ENCODE measurements at places on chromosomes 6 and 20.
A peak's percentile ranks its signal among the peaks of the same experiment; 100 is the strongest.

- peak; percentile 6 for DNase-seq
Observed at GRCh38 chr6:118502169-118502568, 45.9 kb upstream of the PLN start.

DNA sequence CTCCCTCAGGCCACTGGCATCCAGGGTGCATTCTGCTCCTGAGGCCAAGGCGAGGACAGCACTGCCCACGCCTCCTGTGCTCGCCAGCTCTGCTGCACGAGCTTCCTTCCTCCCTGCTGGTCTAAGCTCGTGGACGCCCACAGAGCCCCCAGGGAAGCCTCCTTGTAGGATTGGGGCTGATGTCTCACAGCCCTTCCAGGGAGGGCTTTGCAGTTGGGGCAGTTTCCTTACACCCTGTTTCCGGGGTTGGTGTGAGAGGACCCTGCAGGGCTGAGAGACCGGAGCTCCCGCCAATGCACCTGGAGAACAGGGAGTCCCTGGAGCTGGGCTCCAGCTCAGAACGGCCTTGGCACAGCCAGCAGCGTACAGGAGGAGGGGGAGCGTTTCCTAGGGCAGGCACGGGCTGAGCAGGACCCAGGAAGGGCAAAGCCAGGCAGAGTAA, 172.4 kb upstream of the PDE10A start:
- DNase-seq, result no peak

- peak; percentile 71 for DNase-seq
Observed at GRCh38 chr20:54199721-54200176, 8.1 kb upstream of the PFDN4 start.

GRCh38 chr20:61757-62156, 25.7 kb upstream of the DEFB125 start:
- no peak for DNase-seq

DNA sequence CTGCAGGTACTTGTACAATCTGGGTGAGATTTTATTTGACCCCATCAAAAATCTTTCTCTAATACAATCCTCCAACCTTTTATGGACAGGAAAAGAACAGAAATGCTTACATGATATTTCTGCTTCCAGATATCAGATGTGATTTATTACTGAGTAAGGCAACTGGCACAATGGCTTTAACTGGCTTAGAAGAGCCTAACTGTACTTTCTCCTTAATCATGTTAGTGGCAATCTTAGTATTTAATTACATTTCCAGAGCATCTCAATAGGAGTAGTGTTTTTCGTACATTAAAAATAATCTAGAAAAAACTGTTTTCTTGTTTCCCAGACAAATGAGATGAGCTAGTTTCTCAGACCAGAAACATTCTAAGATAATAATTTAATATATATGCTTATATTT, 251.6 kb downstream of the KCNQ5 start:
- no peak for DNase-seq

DNA sequence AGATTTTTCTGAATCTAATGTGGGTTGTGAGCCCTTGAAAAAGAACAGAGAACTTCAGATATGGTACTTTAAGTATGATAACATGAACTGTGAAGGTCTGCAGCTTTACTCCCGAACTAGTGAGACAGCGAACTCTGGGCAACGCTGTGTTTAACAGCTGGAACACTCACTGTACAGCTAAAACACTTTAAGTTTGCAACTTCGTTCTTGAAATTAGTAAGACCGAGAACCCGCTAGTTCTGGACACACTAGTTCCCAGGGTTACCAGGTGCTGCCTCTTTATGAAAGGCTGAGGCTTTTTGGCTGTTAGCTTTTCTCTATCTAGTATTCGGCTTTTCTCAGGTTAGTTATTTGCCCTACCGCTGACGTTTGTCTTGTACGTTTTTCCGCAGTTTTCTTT, 52.9 kb downstream of the RIOK1 start:
- no peak for DNase-seq

DNA sequence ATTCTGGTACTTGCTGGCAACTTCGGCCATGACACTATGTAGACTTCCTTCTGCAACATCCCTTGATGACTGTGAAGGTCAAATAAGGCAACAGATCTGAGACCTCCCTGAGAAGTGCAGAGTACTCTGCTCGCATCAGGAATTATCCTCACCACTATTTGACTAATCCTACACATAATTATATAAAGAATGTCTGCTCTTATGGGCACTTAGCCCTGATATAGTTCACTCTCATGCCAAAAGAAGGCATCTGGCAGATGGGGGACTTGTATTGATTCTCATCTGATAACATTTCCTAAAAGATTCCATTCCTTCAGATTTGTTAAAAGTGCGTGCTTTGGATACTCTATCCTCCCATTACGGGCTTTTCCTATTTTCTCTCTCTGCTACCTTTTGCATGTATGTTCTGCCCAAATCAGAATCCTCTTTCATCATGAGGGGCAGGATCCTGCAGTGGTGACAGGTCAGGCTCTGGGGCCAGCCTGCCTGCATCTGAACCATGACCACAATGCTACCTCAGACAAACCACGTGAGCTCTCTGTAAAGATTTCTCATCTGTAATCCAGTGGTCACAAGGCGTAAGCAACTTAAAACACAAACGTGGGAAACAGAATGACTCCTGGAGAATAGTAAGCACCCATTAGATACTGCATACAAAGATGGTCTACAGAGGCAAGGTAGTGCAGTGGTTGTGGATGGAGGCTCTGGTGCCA, 134.0 kb downstream of the GJA10 start:
- DNase-seq, result no peak

DNA sequence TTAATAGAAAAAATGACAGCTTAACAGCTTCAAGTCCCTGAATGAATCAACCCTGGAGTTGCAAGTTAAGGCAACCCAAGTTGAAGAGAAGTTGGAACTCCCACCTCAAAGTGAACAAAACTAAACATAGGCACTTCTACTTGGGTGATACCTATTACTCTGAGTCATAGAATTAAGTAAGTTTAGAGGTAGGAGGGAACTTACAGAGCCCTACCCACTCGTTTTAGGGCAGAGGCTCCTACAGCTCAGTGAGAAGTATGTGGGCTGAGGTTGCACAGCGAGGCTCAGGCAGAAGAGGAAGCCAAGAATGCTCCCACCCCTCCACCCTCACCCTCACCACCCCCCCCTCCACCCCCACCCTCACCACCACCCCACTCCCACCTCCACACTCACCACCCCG, 42.2 kb downstream of the NFATC2 start:
- no peak for DNase-seq

DNA sequence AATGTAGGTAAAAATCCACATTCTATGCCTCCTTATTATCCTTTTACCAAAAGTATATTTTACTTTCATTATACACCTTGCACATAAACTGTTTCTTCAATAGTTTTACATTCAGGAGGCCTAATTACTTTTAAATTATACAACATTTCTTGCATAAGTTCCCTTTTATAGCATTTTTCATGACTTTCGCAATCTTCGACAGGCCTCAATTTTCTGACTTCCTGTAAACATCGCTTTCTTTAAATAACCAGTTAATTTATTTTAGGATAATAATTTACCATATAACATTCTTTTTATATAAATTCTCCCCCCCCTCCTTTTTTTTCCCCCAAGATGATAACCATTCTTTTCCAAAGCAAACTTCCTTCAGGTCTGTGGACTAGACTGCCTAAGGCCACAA, 9.2 kb downstream of the SLC35A1 start:
- DNase-seq, result no peak

DNA sequence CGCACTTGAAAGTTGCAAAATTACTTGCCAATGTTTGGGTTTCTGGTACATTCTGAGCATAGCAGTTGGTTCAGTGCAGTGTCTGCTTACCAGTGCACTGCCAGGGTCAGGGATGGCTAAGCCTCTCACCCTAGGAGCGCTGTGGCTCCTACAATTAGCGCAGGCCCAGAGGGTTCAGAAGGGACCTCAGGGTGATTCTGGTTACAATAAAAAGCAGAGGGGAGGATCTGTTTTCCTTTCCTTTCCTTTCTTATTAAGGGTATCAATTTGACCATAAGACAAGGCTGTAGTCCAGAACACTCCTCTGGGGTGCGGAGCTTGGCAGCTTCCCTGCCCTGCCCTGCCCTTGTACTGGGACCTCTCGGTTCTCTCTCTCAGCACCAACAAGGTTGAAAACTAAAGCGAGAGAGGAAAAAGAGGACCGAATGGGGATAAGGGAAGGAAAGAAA, 2.6 kb downstream of the MAFB start:
- no peak for DNase-seq

DNA sequence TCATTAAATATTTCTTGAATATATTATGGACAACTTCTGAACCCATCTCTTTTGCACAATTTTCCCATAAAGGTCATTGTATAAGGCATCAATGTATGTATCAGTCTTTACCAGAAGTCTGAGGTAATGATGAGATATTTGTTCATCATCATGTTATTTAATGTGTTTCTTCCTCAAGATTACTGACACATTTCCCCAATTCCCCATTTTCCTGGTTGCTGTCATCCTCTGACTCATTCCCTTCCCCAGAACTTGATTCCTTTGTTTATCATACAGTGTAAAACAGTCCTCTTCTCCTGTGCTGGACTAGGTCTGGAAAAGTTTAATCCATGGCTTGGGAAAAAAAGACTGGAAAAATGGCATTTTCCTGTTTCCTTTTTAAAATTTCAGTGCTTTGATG, 107.9 kb upstream of the FLRT3 start:
- DNase-seq, result no peak

GRCh38 chr6:52564856-52565255, 12.0 kb downstream of the TRAM2 start:
- no peak for DNase-seq

- no peak for DNase-seq
Observed at GRCh38 chr20:15847196-15847784, 726.0 kb downstream of the KIF16B start.

- no peak for DNase-seq
Observed at GRCh38 chr6:158174514-158174913, 6.4 kb downstream of the GTF2H5 start.

- no peak for DNase-seq
Observed at GRCh38 chr6:131015630-131016263, 47.3 kb downstream of the EPB41L2 start.

DNA sequence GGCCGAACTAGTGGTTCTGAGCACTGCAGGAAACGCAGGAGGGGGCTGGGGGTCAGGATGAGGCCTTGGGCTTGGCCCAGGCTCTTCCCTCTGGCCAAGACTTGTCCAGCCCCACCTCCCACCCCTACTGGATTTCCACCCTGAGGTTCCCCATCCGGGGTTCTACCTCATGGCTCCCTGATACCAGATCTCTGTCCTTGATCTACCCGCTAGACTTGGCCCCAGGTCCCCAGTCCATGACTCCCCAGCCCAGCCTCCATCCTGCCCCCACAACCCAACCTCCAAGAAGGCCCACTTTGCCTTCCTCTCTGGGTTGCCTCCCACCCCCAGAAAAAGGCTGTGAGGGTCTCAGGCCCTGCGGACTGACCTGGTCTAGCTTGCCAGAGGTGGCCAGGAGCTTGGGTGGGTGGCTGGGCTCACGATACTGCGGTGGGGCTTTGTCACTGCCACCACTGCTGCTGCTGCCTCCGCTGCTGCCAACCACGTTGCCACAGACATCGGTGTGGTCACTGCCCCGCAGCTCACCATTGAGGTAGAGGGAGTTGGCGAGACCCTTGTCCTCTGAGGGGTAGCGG, 6.8 kb upstream of the FASTKD5 start:
- DNase-seq, result no peak

DNA sequence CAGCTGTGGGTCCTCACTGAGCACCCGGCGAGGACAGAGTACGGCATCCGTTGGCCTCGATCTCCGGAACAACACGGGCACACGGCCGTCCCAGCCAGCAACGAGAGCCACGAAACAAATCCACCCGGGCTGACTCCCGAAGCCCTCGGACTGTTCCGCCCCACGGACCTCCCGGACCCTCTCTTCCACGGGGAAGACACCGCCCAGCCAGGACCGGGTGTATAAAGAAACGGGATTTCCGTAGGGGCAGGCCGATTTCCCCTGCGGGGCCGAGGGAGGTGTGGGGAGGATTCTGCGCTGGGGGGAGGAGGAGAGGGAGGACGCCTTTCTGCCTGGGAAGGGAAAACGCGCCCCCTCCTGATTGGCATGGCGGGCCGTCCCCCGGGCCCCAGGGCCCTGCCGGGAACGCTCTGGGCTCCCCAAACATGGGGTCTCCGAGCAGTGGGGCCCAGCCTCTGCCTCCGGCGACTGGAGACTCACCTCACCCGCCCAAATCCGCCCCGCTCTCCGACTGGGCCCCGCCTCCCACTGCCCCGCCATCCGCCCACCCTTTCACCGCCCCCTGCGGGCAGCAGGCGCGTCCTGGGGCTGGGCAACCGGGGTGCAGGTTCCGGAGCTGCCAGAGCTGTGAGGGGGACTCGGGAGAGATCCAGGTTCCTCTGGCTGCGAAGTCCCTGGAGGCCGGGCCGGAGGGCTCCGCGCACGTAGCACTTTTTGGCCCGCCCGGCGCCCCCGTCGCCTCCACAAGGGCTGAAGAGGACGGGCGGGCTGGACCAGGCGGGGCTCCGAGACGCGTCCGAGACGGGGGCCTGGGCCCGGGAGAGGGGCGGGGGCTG, 679 bp upstream of the PPDPF start:
- no peak for DNase-seq

DNA sequence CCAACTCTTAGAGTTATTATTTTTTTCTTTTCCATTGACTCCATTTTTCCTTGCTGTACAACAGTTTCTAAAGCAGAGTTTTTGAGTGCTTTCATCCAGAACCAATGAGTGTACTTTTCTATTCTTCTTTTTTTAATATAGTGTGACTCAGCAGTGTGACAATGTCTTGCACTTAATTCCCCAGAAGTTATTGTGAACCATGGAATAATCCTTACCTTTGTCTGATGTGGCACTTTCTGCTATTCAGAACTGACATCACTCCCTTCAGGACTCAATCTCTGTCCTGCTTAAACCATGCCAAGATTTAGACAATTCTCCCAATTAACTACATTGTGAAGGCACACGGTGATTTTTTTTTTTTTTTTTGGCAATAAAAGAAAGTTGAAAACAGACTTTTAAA, 41.5 kb downstream of the GRIK2 start:
- no peak for DNase-seq

DNA sequence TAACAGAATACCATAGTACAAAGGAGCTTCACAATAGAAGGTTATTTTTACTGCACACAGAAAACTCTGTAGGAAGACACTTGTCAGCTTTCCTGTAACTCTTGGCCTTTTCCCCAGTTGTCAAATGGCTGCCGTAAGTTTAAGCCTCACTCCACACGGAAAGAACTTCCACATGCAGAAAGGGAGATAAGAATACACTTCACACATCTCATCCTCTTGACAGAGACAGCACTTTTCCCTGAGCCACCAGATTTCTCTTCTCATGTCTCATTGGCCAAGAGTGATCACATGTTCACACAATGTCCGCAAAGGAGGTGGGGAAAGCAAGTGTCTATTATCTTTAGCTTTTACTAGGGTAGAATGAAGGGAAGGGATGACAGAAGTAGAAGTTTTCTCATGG, 540.7 kb downstream of the HAO1 start:
- no peak for DNase-seq

- peak; percentile 26 for DNase-seq
Observed at GRCh38 chr20:37990571-37991151, 42.6 kb downstream of the TTI1 start.

All from hematopoietic multipotent progenitor cell treated with erythropoietin and hydrocortisone succinate and interleukin-3 and kit ligand, for 15 days (in vitro differentiated cells).